ENCODE measurements at places on chromosomes 6 and 20.

DNA sequence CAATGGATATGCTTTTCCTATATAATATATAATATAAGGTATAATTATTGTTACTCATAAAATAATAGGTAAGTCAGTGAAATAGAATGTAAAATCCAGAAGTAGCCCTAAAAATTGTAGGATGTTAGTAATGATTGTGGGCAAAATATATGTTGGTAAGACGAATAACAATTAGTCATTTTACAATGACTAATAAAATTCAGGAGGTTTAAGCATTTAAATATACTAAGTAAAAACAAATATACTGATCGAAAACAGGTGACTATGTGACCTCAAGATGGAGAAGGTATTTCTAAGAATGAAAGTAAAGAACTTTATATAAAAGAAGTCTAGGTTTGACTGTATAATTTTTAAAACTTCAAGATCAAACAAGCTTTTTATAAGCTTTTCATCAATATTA, 28.9 kb downstream of the FUCA2 start:
- DNase-seq = no peak

GRCh38 chr20:58891718-58892140, 39.2 kb downstream of the GNAS start:
- DNase-seq = no peak

- no peak for DNase-seq
Measured at GRCh38 chr6:36076178-36077063, 48.8 kb downstream of the MAPK14 start.

DNA sequence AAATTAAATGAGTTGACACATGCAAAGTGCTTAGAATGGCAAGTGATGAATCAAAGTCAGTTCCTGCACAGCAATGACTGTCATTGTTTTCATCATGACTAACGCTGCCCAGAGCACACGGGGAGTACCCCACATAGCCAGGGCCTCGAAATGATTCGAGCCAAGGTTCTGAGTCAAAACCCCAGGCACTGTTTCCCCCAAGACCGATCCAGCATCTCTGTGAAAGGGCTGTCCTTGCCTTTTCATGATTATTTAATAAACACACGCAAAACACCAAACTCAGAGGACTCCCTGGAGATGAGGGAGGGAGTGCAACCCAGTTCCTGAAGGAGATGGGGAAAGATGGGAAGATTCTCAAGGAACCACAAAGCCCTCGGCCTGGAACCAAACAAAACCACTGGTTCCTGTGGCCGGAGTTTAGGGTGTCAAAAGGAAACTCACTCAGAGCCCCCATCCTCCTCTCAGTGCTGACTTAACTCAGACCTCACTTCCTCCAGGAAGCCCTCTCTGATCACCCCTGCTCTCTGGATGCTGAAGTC, 3.8 kb downstream of the PREX1 start:
- peak; percentile 60 for DNase-seq

DNA sequence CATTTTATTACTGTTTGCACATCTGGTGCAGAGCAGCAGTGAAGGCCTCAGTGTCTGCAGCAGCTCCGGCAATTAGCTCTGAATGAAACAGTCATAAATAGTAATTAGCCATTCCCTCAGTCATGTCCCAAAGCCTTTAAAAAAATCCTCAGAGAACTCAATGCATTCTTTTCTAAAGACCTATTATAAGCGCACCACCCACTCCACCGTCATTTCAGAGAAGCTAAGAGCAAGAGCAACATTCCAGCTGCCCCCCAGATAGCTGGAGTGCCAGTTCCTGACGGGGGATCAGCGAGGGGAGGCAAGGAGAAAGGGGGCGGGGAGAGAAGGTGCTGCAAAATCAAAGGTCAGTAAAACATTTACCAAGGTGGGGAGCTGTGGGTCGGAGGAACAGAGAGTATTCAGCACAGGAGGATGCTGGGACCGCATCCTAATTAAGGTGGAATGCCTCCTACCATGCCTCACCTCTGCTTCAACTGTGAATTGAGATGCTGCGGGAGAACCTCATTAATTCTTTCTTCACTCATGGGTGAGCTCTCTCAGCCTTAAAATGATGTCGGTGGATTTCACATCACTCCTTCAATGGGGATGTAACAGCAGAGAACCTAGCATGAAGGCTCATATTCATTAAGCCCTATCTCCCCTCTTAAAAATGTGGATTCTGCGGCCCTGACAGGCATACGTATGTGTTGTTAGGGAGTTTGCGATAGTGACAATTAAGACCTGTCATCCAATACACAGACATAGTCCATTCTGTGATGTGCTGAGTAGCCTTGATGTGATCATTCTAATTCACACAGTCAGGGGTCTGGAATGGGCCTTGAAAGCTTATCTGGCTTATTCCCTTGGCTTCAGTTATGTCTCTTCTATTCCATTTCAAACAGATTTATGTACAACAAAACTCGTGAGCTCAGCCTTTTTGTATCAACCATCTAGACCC, 469.5 kb upstream of the NRSN1 start:
- no peak for DNase-seq

- no peak for DNase-seq
Measured at GRCh38 chr6:92915466-92915865, 503.9 kb downstream of the EPHA7 start.

- no peak for DNase-seq
Measured at GRCh38 chr20:51382986-51383821, 159.3 kb downstream of the NFATC2 start.

DNA sequence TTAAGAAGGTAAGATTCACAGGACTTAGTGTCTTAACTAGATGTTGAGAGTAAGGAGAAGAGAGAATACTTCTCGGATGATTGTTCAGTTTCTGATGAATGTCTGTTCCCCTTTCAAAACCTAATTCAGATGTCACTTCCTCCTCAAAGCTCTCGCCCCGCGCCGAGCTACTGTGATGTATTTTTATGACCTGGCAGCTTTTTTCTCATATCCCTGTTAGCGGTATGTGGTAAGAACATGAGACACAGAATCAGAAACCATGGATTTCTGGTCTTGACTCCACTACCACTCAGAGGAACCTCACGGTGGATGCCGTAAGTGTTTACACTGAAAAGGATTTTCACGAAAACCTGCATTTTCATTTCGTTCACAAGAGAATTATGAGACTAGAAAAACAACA, 48.4 kb downstream of the CEP43 start:
- DNase-seq = no peak

- DNase-seq = no peak
Measured at GRCh38 chr6:33846226-33846625, 42.4 kb upstream of the MLN start.

DNA sequence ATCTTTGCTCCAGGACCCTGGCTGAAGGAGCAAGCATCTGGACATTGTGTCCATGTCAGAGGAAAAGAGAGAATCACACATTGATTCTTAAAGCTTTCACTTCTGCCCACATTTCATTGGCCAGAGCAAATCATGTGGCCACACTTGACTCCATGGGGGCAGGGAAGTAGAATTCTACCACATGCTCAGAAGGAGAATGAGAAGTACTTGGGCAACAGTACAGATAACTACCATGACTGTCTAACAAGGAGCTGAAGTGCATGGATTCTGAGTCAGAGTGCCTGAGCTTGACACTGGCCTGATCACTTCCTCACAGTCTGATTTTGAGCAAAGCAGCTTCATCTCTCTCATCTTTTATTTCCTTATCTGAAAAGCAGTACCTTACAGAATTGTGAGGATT, 38.6 kb downstream of the GHRH start:
- peak; percentile 75 for DNase-seq

DNA sequence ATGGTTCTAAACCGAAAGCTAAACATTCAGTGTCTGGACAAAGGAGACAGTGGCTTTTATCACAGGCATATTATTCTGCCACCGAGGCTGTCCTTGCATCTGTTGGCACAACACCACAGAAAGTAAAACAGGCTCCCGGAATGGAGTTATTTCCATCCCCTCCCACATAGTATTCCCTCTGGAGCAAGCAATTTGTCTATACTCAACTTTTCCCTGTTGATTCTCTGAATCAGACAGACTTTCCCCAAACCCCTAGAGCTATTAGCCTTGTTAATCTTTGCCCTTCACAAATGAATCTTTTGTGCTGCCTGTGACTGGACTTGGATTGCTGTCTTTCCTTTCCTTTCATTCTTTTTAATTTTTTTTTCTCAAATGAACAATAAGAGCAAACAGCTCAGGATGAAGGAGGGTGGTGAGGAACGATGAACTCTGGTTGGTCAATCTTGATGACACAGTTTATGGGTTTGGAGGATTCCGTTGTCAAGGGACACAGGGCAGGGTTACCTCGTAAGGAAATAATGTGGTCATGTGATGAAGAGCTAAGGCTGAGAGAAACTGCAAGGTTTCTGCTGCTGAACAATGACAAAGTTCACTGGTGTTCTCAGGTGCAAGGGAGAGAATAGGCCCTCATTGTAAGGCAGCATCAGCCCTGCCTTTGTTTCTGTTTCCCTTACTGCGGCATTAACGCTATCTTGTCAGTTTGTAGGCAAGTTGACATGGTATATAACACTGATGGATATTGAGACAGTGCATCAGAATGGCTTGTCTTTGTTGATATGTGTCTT, 275.0 kb upstream of the BMP2 start:
- DNase-seq = no peak

GRCh38 chr20:61169874-61170273, 82.2 kb upstream of the CDH4 start:
- DNase-seq = no peak

DNA sequence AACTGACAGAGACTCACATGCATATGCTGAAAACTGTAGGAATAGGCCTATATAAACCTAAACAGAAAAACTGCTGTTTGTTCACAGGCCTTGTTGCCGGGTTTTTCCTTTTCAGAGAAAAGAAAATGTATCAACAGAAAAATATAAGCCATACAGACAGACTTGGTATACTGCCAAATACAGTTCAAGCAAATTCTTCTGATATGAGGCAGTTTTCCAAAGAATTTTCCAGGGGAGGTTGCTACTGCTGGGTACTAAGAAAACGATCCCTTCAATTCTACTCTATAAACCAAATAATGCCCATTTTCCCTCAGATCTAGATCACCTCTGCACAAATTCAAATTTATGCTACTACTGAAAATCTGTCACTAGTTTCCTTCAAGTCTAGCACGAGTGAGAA, 59.4 kb downstream of the ME1 start:
- DNase-seq = peak; percentile 12

DNA sequence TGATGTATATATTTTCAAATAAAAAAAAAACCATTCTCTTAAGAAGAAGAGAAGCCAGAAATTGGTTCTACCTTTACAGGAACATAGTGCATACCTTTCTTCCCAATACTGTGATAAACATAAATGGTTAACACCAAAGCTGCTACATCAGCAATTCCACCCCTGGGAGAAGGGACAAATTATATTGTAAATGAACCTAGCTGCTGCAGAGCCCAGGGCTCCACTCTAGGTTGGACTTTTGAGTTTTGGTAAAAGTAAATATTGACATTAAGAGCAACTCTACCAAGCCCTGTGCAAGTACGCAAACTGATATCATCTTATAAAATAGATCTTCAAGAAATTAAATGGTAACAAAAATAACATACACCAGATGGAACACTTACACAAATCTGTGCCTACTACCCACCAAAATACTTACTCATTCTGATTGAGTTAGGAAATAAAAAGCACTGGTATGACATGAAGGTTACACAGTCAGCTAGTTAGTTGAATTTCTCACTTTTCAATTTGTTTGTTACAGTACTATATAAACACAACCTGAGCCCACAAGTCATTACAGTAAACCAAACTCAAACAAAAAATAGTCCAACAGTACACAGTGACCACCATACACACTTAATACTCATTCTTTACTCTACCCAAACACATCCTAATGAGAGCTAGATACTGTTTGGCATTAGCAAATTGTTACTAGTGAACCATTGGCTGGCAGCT, 223.3 kb upstream of the HEY2 start:
- DNase-seq = no peak

GRCh38 chr6:53151676-53152075, 3.0 kb upstream of the GCM1 start:
- DNase-seq = no peak

DNA sequence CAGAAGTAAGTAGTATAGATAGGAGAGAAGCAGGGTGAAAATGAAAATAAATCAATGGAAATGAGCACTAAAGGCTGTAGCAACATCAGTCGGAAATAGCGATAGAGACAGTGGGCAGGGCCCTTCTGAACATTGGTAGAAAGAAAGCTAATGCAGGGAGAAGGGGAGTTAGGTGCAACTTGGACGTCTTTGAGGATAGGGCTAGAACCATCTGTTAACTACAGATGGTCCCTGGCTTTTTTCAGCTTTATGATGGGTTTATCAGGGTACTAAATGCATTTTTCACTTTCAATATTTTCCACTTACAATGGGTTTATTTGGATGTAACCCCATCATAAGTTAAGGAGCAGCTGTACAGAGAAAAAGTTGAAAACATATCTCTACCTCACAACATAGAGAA, 72.8 kb upstream of the CNR1 start:
- DNase-seq = no peak

- DNase-seq = no peak
Measured at GRCh38 chr6:170062915-170063241, 228.0 kb downstream of the DLL1 start.

DNA sequence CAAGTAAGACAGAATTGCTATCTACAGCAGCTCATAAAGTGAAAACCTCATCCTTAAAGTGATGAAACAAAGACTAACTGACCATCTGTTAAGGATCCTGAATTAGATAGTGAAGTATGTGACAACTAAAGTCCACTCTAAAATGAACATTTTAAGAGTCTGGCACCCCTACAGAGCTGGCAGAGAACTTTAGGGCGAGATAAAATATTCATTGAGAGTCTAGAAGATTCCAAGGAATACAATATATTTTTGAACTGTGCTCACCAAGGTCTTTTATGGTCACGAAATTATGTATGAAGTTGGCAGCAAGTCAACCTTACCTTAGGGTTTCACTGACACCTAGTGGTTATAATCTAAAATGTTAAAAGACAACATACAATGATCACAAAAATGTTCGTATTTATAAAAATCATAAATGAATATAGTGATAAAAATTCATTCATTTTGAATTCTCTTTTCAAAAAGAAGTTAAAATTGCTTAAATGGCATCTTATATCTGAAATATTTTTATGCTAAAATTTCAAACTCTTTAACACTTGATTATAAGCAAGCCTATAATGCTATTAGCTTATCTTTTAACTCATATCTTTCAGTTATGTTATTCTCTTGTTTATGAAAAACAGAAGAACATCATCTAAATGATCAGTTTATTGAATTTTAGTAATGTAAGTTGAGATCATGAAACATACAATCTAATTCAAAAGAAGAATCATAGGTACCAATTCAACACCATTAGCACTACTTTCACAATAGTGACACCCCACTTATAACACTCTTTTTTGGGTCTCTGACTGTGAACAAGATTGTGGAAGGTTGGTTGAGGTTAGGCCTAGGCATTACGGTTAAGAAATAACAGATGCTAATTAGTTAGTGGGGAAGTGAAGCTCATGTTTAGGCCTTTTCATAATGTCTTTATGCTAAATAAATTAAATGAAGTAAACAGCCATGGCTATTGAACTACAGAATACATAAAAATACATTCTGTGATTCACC, 27.5 kb downstream of the RSPH3 start:
- peak; percentile 8 for DNase-seq

DNA sequence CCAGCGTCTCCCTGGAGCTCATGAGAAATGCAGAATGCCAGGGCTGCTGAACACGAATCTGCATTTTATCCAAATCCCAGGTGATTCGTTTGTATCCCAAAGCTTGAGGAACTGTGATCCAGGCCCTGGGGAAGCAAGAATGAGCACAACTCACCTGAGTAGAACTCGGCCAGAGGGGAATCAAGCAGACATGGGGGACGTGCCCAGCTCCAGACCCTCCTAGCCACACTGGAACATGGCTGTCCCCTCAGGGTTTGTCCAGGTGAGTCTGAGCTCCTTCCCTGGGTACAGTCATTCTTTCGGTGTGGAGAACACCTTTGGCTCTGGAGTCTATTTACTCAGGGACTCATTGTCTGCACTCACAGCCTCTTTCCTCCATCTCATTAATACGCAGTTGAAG, 13.3 kb downstream of the NKX2-2 start:
- no peak for DNase-seq

- peak; percentile 90 for DNase-seq
Measured at GRCh38 chr20:5065879-5066383, 53.8 kb downstream of the PCNA start.

Data from skeletal muscle cell (primary cell).